ENCODE measurements at places on chromosomes 1 and 21.
A peak's percentile ranks its signal among the peaks of the same experiment; 100 is the strongest.

GRCh38 chr21:42799516-42799915 lies 79.8 kb downstream of the WDR4 start:
- DNase-seq, result no peak

- no peak for DNase-seq
Measured at GRCh38 chr1:197080323-197080722, 13.3 kb upstream of the F13B start.

DNA sequence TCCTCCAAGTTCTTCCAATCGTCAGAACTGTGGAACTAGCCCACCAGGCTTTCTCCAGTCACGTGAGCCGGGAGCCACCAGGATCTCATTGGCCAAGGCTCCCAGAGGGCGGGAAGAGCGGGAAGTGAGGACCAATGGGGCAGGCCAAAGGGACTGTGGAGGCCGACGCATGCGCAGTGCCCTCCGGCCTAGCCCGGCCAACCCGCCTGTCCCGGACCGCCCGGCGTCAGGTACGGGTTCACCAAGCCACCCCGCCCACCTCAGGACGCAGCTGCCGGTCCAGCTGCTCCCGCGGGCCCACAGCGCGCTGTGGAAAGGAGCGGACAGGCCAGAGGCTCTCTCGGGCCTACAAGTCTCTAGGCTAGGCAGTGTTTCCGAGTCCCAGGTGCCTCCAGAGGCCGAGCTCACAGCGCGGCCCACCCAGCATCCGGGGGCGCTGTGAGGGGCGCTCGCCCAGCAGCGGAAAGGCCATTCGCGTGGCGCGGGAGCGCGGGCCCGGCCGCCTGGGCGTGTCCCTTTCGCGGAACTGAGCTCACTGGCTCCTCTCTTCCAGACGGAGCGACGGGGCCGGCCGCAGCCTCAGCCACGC lies 10.9 kb downstream of the OR14I1 start:
- DNase-seq, result no peak

DNA sequence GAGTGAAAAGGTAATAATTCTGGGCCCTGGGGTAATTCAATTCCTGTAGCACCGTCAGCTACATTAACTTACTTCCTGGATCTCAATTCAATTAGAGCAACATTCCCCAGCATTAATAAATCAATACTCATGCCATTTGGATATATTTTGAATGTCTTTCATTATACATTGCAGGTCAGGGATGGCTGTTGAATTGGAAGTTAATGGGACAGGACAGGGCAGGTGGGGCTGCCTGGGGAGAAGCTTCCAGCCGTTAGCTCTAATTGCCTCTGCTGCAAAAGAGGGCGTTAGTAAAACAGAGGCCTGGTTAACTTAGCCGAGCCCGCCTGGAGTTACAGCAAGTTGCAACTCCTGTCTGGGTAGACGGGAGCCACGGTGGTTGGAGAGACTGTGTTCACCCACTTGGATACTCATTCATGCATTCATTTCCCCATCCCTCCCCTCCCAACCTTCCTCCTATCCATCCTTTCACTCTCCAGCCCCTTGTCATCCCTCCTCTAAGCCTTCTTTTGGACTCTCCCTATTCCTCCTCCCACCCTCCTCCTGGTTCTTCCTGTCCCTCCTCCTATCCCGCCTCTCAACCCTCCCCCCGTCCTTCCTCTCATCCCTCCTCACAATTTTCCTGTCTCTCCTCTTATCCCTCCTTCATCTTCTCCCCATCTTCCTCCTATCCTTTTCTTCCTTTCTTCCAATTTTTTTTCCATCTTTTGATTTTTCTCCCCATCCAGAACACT lies 137.6 kb upstream of the RUNX3 start:
- no peak for DNase-seq

- no peak for DNase-seq
Measured at GRCh38 chr1:156384007-156384406, 15.0 kb downstream of the RHBG start.

DNA sequence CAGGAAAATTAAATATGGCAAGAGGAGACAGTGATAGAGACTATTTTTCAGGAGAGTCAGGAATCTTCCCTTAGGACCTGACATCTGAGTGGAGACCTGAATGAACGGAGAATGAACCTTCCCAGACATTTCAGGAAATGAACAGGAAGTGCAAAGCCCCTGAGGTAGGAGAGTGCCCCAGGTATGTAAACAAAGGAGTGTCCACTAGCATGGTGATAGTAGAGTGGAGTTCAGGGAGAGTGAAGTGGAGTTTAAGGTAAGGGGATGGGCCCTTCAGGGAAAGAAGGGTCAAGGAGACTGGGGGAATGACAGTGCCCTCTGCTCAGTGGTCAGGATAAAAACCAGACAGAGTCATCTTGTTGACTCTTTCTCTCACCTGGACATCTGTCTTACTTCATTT lies 19.3 kb downstream of the MYBPH start:
- no peak for DNase-seq

DNA sequence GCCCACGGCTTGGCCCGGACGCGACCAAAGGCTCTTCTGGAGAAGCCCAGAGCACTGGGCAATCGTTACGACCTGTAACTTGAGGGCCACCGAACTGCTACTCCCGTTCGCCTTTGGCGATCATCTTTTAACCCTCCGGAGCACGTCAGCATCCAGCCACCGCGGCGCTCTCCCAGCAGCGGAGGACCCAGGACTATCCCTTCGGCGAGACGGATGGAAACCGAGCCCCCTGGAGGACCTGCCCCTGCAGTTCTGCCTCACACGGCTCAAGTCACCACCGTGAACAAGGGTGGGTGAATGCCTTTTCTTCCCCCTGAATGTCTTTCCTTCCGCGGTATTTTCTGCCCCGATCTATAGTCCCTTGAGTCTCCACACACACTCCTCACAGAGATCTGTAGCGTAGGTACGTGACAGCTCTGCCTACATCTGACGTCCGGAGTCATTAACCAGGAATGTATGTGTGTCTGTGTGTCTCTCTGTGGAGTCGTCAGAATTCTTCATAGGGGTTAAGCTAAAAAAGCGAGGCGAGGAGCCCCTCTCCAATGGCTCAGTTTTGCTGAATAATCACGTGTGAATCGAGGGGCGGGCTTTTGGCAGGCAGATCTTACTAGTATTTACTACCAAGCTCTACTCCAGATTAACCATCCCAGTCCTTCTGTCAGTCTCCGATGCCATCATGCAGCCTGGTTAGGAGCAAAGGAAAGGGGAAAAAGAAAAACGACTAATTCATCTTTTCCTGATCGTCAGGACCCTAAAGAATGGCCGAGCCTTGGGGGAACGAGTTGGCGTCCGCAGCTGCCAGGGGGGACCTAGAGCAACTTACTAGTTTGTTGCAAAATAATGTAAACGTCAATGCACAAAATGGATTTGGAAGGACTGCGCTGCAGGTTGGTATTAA lies at the start of gene CDKN2C:
Gene CDKN2C, plus strand, starts transcription at position 635 of the 898 bp plus-strand sequence. Its CDS starts 124 bp downstream, at position 759.
- DNase-seq, result peak; percentile 95

DNA sequence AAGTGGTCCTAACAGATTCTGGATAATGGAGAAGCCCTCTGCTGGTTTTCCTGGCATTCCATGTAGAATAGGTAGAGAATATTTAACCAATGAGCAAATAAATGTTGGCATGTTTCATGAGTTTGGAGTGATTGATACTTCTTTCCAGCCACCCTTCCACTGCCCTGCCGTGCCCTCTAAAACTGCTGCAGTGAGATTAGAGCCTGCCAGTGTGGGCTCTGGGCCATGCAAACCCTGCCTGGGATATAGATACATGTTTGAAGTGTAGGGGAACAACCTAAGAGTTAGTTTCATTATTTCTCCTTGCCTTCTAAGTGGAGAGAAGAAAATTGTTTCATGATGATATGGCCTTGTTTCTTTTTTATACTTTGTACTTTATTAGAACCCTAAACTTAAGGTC lies 10.4 kb downstream of the UBE2Q1 start:
- no peak for DNase-seq

DNA sequence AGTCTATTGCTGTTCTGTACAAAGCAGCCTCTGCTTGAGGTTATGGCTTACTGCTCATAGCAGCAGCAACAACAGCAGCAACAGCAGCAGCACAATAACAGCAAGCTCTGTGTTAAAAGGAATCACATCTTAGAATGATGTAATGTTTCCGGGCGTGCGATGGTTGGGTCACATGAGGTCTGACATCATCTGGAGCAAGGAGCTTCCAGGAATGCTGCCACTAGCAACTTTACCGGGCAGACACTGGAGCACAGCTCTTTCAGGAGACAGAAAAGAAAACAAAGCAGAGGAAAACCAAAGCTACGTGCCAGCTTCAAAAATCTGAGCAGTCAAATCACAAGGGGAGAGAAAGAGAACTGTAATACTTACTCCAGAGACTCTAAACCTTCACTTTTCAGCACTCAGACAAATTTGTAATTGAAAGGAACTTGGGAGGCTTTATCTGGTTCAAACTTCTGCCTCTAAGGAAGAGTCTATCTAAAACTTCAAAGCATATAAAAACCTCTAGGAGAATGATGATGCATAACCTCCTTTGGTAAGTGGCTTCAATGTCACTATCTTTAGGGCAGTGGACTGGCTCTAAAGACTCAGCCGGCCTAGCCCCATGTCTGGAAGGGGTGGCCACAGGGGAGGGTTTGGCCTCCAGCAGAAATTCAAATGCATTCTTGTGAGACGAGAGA lies 28.3 kb upstream of the RAB3GAP2 start:
- no peak for DNase-seq
